G401 (cell line): ENCODE measurements at places on chromosomes 1 and 21. TPM values are rescaled to one million over a fixed set of nuclear protein-coding genes. Genes with fewer than 3 reads are reported as not detected.
A peak's percentile ranks its signal among the peaks of the same experiment; 100 is the strongest.

- no peak for DNase-seq
Measured at GRCh38 chr1:12049616-12050015, 13.5 kb upstream of the TNFRSF8 start.

DNA sequence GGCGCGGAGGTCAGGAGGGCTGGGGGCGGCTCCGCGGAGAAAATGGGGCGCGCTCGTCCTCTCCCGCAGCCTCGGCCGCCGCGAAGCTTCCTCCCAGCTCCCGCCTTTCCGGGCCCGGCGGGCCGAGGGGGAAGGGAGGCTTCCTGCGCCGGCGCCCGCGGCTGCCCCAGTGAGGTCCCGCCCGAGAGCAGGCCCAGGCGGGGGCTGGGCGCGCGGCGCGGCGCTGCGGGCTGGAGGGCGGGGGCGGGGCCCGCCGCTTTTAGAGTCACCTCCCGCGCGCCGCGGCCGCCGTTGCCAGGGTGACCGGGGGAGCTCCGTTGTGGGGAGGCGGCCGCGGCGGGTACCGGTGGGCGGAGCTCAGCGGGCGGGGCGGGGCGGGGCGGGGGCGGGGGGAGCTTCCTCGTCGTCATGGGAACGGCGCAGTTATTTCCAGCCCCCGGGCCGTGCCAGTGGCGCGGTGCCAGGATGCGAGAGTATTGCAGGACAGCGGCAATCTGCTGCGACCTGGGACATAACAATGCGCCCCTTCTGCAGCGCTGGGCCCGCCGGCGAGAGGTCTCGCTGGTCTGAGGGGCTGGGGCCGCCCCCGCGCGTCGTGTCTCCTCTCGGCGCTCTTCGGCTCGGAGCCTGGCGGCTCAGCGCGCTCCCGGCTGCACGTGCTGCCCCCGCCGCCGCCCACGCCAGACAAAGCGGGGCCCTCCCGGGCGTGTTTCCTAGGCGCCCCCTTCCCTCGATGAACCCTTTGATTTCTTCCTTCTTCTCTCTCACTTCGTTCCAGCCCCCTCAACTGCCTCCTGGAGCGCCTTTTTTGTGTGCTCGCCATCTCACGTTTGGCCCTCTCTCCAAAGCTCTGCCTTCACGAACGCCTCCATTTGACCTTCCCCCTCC lies 16.9 kb downstream of the IER5 start:
- DNase-seq, result peak; percentile 93

DNA sequence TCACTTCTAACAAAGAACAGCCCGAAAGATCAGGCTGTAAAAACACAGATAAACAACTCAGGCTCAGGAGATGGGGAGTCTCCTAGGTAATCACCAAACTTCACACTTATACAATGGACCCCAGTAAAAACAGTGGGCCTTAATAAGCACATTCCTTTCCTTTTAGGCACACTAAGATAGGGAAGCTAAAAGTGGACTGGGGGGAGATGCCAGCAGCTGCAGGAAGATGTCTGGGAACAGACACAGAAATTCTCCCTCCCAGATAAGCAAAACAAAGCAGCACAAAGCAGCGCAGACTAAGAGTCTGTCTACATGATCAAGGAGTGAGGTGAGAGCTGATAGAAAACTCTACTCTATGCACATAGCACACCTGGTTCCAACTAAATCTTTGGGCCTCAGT lies 29.0 kb upstream of the CTBS start:
- DNase-seq, result no peak

DNA sequence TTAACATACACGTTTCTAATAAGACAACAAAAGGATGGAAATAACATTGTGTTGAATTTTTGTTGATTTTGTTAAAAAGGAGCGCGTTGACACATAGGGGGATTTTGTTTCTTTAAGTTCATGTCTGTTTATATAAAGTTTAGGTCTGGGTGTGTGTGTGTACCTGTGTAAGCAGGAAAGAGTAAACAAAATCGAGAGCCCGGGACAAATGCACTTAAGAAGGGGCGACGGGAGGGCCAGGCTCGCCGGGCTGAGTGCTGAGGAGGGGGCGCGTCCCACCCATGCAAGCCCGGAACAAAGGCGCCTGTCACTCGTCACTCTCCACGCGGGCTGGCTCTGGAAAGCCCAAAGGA lies 28.8 kb upstream of the TRIM17 start:
- no peak for DNase-seq

- peak; percentile 60 for DNase-seq
Measured at GRCh38 chr1:201463071-201463552, 5.9 kb downstream of the PHLDA3 start.

- DNase-seq, result peak; percentile 81
Measured at GRCh38 chr1:246678816-246679793, 45.1 kb upstream of the SCCPDH start.

KRTAP20-1 gene
- total RNA-seq, result not detected in 2 replicates

ADPRS gene
- 58.2 and 58.5 TPM in 2 replicates for total RNA-seq

ERICH3 gene
- total RNA-seq, result not detected in 2 replicates

CDC20 gene
- 263 and 289 TPM in 2 replicates for total RNA-seq

PTGS2 gene
- not detected in 2 replicates for total RNA-seq

CSF3R gene
- not detected in 2 replicates for total RNA-seq
